ENCODE measurements at places on chromosomes 6 and 20.

- DNase-seq = no peak
Measured at GRCh38 chr6:107246972-107247615, 131.8 kb upstream of the BEND3 start.

- DNase-seq = no peak
Measured at GRCh38 chr20:8523684-8524083, 391.6 kb downstream of the PLCB1 start.

DNA sequence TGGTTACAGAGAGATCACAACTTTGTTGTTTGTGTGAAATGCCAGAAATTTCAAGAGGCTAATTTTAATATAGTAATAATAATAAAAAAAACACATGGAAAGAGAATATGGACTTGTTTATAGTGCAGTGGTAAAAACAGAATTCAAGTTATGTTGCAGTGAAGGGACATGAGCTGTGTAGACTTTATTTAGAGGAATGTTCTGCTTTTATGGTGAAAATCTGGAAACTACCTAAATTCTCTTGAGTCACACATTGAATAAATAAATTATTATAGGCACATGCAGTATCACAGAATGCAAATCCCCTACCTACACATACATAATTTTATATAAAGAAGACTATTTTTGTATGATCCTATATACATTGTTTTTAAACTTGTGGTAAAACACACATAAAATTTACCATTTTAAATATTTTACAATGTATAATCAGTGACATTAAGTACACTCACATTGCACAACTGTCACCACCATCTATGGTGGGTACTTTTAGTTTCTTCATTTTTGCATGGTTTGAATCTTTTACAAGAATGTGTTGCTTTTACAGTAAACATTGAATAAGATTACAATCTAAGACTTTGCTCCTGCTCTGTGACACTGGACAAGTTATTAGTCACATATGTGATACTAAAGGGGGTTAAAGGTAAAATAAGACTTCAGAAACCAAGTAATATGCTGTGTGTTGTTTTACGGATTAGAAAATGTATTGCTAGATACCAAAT, 107.4 kb downstream of the B3GAT2 start:
- DNase-seq = no peak

DNA sequence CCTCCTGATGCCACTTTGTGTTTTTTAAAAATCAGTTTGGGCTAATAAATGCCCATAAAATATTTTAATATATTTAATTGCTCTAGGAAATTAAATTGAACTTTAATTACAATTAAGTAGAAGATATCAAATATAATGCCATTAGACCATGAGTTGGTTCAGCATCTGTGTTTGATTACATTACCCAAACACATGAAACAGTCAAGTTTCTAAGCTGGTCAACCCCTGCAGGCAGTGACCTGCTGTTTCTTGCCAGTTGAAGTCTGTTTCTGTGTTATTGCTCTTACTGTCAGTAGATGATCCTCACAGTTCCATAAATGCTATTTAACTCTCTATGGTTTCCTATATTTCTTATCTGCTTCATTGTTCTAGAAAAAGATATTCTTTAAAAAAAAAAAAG, 9.7 kb upstream of the TENT5A start:
- no peak for DNase-seq

DNA sequence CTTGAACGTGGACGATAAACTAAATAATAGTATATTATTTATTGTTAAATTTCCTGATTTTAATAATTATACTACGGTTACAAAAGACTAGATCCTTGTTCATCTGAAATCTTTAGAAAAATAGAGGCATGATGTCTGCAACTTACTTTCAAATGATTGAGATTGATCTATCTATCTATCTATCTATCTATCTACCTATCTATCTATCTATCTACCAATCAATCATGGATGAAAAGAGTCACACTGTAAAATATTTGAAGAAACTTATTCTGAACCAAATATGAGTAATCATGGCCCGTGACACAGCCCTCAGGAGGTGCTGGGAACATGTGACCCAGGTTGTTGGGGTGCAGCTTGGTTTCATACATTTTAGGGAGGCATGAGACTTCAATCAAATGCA, 11.7 kb upstream of the BLCAP start:
- DNase-seq = no peak

DNA sequence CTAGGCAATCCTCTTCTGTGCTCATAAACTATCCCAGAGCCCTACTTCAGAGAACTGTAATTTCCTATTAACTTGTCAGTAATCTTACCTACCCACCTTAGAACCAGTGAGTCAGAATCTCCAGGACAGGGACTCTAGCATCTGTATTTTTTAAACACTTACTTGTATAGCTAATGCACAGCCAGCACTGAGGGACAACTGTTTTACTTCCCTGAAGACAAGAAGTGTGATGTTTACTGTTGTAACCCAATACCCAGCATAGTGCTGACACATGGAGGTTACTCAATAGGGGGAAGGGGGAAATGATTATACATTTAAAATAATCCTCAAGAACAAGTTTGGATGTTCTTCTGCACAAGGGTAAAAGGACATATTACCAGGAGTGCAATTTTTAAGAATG, 130.8 kb downstream of the BTBD9 start:
- DNase-seq = no peak

GRCh38 chr6:46507426-46507825, 16.2 kb upstream of the RCAN2 start:
- DNase-seq = no peak

DNA sequence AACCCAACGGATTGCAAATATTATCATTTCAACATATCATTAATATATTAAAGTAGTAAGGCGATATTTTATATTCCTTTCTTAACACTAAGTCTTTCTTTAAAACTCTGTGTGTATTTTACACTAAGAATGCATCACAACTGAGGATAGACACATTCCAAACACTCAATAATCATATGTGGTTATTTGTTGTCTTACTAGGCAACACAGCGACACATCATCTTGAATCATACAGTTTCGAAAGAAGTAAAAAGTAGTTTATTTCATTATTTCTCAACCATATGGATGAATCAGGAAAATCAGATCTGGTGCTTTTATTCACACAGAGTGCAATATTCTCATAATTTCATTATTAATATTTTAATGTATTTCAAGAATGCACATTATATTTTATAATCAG, 662.4 kb downstream of the EPHA7 start:
- no peak for DNase-seq

- DNase-seq = no peak
Measured at GRCh38 chr6:156114541-156114940, 658.9 kb upstream of the NOX3 start.

GRCh38 chr6:21496706-21497105, 96.8 kb upstream of the SOX4 start:
- no peak for DNase-seq

DNA sequence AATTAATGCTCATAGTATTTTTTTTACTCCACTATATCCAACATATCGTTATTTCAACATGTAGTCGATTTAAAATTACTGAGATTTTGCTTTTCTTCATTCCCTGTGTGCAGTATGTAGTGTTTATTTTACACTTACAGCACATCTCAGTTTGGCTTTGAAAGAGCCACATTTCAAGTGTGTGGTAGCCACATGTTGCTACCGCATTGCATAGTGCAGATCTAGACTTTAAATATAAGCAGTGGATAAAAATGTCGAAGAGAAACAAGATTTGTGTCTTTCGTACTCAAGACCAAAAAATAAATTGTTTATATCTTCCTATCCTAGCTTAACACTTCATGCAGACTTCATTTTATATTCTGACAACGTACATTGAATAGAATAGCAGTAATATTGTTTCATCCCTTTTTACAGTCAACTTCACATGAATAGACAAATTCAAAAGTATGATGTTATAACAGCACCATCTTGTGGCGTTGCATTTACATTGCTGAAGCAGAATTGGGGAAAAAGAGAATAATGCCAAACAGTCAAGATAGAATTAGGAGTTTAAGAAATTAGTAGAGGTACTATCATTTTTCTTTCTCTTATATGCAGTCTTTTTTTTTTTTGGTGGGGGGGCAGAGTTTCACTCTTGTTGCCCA, 29.9 kb downstream of the FBXO5 start:
- DNase-seq = no peak

DNA sequence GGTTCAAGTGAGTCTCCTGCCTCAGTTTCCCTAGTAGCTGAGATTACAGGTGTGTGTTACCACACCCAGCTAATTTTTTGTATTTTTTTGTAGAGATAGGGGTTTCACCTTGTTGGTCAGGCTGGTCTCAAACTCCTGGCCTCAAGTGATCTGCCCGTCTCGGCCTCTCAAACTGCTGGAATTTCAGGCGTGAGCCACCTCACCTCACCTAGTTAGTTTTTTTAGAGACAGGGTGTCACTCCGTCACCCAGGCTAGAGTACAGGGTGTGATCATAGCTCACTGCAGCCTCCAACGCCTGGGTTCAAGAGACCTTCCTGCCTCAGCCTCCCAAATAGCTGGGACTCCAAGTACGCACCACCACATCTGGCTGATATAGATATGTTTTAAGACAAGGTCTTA, 22.9 kb downstream of the SYTL3 start:
- DNase-seq = no peak

GRCh38 chr6:50337532-50338122, 287.9 kb upstream of the DEFB112 start:
- DNase-seq = no peak

GRCh38 chr6:119934816-119935215, 585.3 kb upstream of the MAN1A1 start:
- no peak for DNase-seq
